Esophagus muscularis mucosa (tissue), 4 donors: ENCODE measurements at places on chromosomes 2 and 18. TPM values are rescaled to one million over a fixed set of nuclear protein-coding genes. Genes with fewer than 3 reads are reported as not detected.
A peak's percentile ranks its signal among the peaks of the same experiment; 100 is the strongest.

DNA sequence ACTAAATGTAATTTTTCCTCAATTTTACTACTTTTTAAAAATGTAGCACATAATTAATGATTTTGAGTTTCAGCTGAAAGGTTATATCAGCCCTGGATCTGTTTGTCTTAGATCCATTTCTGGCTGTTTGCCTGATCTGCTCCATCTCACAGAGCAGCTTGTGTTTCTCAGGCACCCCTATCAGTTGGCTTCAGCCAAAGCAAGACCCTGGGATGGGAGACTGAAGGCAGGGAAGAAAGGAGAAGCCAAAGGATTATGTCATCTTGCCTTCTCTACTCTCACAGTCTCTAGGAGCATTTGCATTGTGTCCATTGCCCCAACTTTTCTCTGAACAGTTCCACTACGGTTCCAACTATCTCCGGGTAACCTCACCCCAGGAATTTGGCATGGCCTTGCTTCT, 110.5 kb downstream of the CCDC148 start:
- no peak overlapping the region for H3K4me3 ChIP-seq
- no peaks in the 10 kb centered on the region for H3K36me3 ChIP-seq
- H3K4me1 ChIP-seq = no peaks in the 10 kb centered on the region
- H3K27me3 ChIP-seq = no peaks in the 10 kb centered on the region

The SLC14A1 gene
- 0.42 TPM for total RNA-seq

DNA sequence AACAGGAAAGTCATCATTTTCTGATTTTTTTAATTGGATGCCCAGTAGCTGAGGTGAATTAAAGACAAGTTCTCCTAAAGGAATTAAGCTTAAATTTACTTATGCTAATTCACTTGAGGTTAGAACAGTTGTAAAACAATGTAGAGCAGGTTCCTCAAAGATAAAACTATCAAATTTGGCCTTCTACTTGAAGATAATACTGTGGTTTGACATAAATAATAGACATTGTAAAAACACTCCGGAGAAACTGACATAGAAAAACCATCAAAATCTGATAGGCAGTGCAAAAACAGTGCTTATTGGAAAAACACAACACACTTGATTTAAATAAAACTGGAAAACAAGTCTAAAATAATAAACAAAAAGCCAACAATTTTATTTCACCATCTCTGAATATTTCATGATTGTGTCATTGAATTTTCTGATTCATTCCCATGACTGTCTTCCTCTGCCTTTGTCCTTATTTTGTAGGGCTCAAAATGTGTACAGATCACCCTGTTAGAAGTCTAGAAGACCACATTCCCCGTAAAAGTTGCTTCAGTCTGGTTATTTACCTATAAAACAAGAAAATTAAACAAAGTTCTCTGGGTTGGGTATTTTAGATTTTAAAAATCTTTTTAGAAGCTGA, 28.3 kb upstream of the SLC40A1 start:
- no peaks in the 10 kb centered on the region for H3K36me3 ChIP-seq
- no peak for DNase-seq
- no peak overlapping the region for H3K4me3 ChIP-seq
- H3K27me3 ChIP-seq = no peaks in the 10 kb centered on the region

The LBX2 gene
- 0.69 TPM for total RNA-seq

The CD207 gene
- 0.33 TPM for total RNA-seq

DNA sequence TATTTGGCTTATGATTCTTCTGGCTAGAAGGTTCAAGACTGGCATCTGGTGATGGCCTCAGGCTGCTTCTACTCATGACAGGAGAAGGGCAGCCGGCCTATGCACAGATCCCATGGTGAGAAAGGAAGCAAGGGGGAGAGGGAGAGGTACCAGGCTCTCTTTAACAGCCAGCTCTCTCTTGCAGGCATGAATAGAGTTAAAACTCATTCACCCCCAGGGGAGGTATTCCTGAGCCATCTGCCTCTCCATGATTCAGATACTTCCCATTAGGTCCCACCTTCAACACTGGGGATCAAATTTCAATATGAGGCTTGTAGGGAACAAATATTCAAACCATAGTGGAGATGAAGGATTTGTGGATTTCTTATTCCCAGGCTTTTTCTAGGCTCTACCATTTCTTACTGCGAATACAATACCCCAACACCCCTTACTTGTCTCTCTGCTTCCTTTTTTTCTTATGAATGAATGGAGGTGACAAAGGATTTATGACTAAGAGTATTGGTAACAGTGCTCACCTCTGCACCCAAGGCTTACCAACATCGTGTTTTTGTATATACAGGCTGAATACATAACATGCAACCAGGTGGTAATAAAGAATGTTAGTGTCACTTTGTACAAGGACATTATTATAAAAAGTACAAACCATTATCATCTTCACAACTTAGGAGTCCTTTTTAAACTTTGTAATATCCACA, 454.6 kb upstream of the TRIB2 start:
- H3K4me3 ChIP-seq = no peak overlapping the region
- H3K4me1 ChIP-seq = peaks cover 26% of the 10 kb centered on the region
- peak overlapping the region; percentile 38 for H3K27ac ChIP-seq
- no peaks in the 10 kb centered on the region for H3K27me3 ChIP-seq

GRCh38 chr18:24414349-24415003, 12.0 kb upstream of the IMPACT start:
- H3K4me1 ChIP-seq = no peaks in the 10 kb centered on the region
- H3K36me3 ChIP-seq = no peaks in the 10 kb centered on the region
- H3K27me3 ChIP-seq = no peaks in the 10 kb centered on the region
- no peak overlapping the region for H3K4me3 ChIP-seq

GRCh38 chr2:159285929-159286708, at the start of gene WDSUB1:
WDSUB1 (minus strand) TSS chr2:159286703; CDS start chr2:159283069, 3,634 bp downstream.
- peaks cover 11% of the 10 kb centered on the region for H3K36me3 ChIP-seq
- peaks cover 9% of the 10 kb centered on the region for H3K4me1 ChIP-seq
- peak within 1 kb of the TSS; percentile 94 for H3K27ac ChIP-seq
- H3K27me3 ChIP-seq = no peaks in the 10 kb centered on the region

The DSC2 gene
- 2.1 TPM for total RNA-seq

DNA sequence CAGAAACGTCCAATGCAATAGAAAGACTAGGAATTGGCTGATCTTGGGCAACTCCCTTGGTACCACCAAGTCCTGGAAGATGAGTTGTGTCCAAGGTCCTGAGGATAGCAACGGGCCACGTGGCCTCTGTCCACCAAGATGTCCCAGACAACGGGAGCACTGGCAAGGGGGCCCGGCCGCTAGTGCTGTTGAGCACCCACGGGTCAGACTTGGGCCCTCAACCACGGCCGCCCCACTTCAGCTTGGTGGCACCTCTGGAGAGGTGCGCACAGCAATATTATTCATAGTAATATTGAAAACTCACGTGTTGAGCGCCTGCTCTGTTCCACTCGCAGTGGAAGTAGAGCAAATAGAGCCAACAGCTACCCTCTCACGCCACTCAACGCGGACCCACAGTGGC, 19.0 kb downstream of the PASK start:
- DNase-seq = no peak
- no peak overlapping the region for H3K4me3 ChIP-seq
- no peaks in the 10 kb centered on the region for H3K36me3 ChIP-seq
- H3K27ac ChIP-seq = no peak overlapping the region
- H3K4me1 ChIP-seq = no peaks in the 10 kb centered on the region

DNA sequence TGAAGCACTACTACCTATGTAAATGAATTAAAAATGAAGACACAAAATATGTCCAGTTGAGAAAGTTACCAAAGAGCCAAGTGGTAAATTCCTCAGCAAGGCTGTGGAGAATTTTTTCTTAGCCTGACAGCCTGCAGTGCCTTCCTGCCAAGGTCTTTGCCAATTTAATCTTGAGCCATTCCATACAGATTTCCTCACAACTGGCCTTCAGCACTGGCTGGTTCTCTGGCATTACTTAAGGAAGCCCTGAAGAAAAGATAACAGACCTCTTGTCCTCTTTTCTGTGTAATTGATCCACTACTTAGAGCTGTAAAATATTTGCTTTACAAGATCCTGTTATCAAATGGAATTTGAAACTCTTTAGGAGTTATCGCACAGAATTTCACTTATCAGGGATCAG, 334.2 kb upstream of the LRRTM1 start:
- no peaks in the 10 kb centered on the region for H3K36me3 ChIP-seq
- H3K27me3 ChIP-seq = no peaks in the 10 kb centered on the region
- no peak overlapping the region for H3K4me3 ChIP-seq
- no peak for DNase-seq
- H3K27ac ChIP-seq = no peak overlapping the region

DNA sequence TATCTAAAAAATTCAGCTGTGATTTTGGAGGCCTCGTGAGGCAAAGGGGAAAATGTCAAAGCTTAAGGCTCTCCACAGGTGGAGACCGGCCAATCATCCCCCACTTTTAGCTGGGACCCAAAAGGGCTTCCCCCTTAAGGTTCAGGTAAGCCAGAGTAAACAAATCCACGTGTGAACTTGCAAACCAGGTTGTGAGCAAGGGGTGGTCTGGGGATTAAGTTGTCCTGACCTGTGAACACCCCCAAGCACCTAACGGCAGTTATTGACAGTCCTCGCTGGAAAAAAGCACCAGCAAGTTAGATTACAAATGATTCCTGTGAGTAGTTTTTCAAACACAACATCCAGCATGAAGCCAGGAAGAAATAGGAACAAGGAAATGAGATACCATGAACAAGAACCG, 42.9 kb downstream of the MYO7B start:
- H3K36me3 ChIP-seq = no peaks in the 10 kb centered on the region
- peaks cover 10% of the 10 kb centered on the region for H3K4me1 ChIP-seq
- H3K27me3 ChIP-seq = no peaks in the 10 kb centered on the region
- peak; percentile 29 for DNase-seq
- H3K27ac ChIP-seq = no peak overlapping the region
